ENCODE measurements at places on chromosomes 16 and 17. TPM values are rescaled to one million over a fixed set of nuclear protein-coding genes. Genes with fewer than 3 reads are reported as not detected.

Gene ZNF652
- 14.0 TPM for total RNA-seq

Gene MILR1
- 0.79 TPM for total RNA-seq

Gene PLXDC1
- 1.2 TPM for total RNA-seq

Gene TOP2A
- 87.1 TPM for total RNA-seq

Gene WSCD1
- total RNA-seq: 0.22 TPM

Gene GID4
- total RNA-seq: 14.1 TPM

Gene CHAD
- total RNA-seq: 0.80 TPM

Gene PTGES3L
- 1.1 TPM for total RNA-seq

Gene IRX5
- total RNA-seq: 12.0 TPM

Gene MYH13
- total RNA-seq: not detected

Gene C1QTNF8
- total RNA-seq: not detected

Gene AKAP10
- 20.3 TPM for total RNA-seq

Gene HS3ST3B1
- 7.6 TPM for total RNA-seq

Gene KRT25
- total RNA-seq: not detected

Gene SNX20
- total RNA-seq: 2.9 TPM

Gene CCL8
- not detected for total RNA-seq

Gene SPATA33
- 4.9 TPM for total RNA-seq

Gene RNF43
- 6.4 TPM for total RNA-seq

Gene MFSD6L
- 0.40 TPM for total RNA-seq

Gene NF1
- 48.4 TPM for total RNA-seq

Gene SLC47A2
- total RNA-seq: 0.76 TPM

Gene PGAP6
- 29.4 TPM for total RNA-seq

Gene TP53TG3C
- not detected for total RNA-seq

Gene ASPHD1
- total RNA-seq: not detected

Gene SALL1
- not detected for total RNA-seq

Gene USP10
- 50.4 TPM for total RNA-seq

Gene FAM20A
- 9.6 TPM for total RNA-seq

Gene CLEC18A
- total RNA-seq: 1.3 TPM

Gene KRT33A
- total RNA-seq: 0.21 TPM

Gene CX3CL1
- 3.3 TPM for total RNA-seq

All from esophagus squamous epithelium (tissue), 5 donors.